ENCODE measurements at places on chromosomes 7 and 10.

DNA sequence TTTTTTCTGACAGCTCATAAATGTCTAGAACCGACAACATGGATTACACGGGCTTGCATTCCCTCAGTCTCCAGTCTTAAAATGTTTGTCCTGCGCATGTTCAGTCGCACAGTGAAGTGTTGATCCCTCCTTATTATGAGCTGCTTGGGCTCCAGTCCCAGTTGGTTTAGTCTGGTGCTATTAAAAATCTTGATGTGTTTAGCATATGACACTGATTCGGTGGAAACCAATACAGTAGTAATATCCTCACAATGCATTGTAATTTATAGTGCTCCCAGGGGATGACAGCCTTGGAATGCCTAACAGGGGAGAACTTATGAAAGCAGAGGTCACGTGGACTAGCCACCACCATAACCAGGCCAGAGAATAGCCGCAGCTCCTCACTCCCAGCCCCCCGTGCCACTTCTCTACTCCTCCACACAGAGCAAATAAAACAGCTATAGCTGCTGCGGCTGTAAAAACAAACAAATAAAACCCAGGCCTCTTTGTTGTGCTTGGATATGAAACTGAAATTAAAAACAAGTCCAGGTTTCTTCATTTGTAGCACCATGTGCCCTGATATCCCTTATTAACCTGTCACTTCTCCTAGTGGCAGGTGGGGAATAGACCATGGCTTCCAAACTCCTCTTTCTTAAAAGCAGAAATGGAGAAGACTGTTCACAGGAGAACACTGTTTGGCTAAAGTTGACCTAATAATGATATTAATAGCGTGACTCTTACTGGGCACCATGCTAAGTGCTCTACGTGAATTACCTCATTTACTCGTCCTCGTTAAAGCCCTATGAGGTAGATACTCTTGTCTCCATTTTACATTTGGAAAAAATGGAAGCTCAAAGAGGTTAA, 7.7 kb downstream of the DPCD start:
- DNase-seq, result no peak

DNA sequence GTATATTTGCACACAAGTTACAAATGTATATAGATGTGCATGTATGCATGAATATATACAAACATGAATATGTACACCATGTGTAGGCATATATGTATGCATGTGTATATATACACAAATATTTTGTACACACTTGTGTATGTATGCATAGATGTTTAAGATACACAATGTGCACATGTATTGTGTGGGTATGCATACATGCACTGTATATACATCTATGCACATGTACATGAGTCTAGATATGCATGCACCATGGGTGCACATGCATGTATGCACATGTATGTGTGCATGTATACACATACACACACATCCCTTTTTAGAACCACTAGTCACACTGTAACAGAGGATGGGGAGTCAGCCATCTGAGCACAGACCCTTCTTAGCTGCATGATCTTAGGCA, 249.4 kb downstream of the COBL start:
- DNase-seq, result no peak

GRCh38 chr7:114130866-114131265, 212.1 kb upstream of the PPP1R3A start:
- DNase-seq, result no peak

DNA sequence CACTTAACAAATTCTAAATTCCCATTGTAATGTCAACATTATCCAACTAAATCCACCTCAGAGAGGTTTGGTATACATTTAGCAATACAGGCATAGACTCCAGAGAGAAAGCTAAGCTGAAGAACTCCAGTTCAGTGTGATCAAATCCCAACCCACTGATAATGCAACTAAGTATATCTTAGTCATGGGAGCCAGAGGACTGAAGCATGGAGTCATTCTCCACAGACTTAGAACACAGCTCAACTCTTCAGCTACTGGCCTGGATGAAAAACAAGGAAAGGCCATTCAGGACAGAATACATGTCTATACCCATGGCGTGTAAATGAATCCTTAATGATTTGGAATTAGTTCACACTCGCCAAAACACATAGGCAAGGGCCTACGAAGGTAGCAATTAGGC, 27.9 kb downstream of the NOC3L start:
- DNase-seq, result no peak

DNA sequence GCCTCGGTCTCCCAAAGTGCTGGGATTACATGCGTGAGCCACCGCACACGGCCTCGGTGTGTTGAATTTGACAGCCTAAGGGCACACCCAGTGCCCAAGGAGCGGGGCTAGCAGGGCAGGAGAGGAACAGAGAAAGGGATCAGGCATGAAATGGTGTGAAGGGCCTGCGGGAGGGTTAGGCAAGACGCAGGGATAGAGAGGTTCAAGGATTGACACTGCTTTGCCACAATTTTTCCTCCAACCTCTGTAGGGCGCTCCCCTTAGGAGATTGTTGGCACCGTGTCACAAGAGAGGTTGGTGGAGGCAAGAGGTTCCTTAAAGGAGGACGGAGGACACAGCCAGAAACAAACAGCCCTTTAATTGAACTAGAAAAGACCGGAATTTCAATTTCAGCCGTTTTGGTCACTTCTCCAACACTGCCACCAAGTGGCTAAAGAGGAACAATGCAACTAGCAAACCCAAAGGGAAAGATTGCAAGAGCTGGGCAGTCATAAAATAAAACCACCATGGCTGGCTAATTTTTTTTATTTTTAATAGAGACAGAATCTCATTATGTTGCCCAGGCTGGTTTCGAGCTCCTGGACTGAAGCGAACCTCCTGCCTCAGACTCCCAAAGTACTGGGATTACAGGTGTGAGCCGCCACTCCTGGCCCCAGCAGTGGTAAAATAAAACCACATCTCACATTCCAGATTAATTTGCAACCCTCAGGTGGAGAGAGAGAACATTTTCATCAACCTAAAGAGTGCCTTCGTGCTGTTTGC, 6.9 kb upstream of the CREB3L2 start:
- no peak for DNase-seq

- DNase-seq, result no peak
These were observed 36.1 kb downstream of the BMPER start for GRCh38 chr7:33941418-33941817.

DNA sequence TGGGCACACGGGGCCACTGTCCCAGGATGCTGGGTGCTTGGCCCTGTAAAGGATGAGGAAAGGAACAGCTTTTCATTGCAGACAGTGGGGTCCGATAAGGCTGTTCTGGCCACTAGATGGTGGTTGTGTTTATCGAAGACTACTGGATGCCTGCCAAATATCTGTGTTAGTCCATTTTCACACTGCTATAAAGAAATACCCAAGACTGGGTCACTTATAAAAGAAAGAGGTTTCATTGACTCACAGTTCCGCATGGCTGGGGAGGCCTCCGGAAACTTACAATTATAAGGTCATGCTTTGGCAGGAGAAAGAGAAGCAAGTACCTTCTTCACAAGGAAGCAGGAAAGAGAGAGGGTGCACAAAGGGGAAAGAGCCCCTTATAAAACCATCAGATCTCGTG, 32.2 kb upstream of the GARS1 start:
- DNase-seq, result no peak

GRCh38 chr7:150325110-150325611, 1.8 kb upstream of the ACTR3C start:
- DNase-seq, result no peak

DNA sequence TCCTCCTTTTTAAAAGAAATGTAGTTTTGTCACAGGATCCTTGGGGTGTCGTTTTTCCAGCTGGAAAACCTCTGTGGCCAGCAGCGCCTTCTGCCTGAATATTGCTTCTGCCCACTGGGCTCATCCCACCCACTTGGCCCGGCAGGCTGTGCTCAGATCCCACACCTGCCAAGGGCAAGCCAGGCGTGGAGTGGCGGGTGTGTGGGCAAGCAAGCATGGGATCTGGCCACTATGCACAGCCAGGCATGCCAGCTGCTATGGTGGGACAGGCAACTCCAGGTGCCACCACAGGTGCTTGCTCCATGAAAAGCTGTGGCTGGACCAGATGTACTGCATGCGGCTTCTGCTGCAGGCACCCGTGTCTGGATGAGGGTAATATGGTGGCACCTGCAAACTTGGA, 31.2 kb upstream of the INPP5F start:
- no peak for DNase-seq

Measured in stimulated activated CD8-positive, alpha-beta memory T cell treated with anti-CD3 and anti-CD28 coated beads, Interleukin-7, amount 100 ng/mL, for 24 hours (primary cell).